ENCODE measurements at places on chromosomes 1 and 21. TPM values are rescaled to one million over a fixed set of nuclear protein-coding genes. Genes with fewer than 3 reads are reported as not detected.

S100A7 gene
- not detected for total RNA-seq

PLPP3 gene
- 0.52 TPM for total RNA-seq

TARDBP gene
- total RNA-seq: 121 TPM

- H3K36me3 ChIP-seq: no peaks in the 10 kb centered on the region
- H3K27me3 ChIP-seq: peaks cover 5% of the 10 kb centered on the region
- DNase-seq: no peak
- H3K27ac ChIP-seq: no peak overlapping the region
- H3K4me1 ChIP-seq: no peaks in the 10 kb centered on the region
- H3K4me3 ChIP-seq: no peak overlapping the region
Observed at GRCh38 chr1:75990686-75991085, 58.5 kb upstream of the ASB17 start.

DNA sequence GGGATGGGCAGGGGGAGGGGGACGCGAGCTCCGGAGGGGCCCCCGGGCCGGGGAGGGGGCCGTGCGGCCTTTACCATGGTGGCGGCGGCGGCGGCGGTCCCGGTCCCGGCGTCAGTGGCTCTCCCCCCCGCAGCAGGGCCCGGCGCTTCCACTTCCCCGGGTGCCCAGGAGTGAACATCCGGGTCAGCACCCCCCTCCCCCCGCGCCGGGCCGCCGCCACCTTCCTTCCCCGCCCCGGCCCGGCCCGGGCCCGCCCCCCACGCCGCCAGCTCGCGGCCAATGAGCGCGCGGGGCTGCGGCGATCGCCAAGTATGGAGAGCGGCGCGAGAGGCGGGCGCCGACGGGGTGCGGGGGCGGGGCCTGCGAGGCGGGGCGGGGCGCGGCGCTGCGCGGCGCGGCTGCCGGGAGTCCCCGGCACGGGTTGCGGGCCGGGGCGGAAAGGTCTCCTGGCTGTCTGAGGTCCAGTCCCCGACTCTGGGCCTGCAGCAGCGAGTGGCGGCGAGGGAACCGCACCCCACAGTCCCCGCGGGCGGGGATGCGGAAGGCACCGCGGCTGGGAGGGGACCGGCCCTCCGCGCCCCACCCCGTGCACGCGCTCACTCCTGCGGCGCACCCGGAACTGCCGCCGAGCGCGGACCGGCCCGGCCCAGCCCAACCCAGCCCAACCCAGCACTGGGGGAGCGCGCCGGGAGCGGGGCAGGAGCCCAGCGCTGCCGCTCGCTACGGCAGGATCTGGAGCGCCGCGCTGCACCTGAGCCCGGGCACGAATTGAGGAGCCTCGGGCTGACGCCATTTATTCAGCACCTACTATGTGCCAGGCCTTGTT is at the start of gene CAPZB:
Gene CAPZB, minus strand, starts transcription at position 178 of the 826 bp plus-strand sequence. Its CDS starts 101 bp downstream, at position 77.
- peaks cover 2% of the 10 kb centered on the region for H3K36me3 ChIP-seq
- no peaks in the 10 kb centered on the region for H3K27me3 ChIP-seq
- H3K4me3 ChIP-seq: peak within 1 kb of the TSS; percentile 97

DNA sequence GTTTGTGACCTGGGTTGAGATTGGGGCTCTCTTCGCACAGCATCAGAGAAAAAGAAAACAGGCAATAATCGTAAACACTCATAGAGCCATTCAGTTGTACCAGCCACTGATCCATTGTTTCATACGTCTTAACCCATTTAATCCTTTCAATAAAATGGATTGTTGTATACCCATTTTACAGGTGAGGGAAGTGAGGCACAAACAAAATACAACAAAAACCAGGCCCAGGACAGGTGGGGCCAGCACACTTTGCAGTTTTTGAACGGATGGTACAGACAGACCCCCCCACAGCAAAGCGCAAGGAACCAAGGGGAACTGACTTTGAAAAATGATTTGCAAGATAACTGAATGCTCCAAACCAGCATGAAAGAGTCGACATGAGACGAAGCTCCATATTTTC is 4.3 kb upstream of the FHAD1 start:
- peaks cover 83% of the 10 kb centered on the region for H3K27me3 ChIP-seq
- DNase-seq: no peak
- no peak overlapping the region for H3K4me3 ChIP-seq
- H3K27ac ChIP-seq: no peak overlapping the region
- peaks cover 7% of the 10 kb centered on the region for H3K36me3 ChIP-seq
- H3K4me1 ChIP-seq: peaks cover 6% of the 10 kb centered on the region

DNA sequence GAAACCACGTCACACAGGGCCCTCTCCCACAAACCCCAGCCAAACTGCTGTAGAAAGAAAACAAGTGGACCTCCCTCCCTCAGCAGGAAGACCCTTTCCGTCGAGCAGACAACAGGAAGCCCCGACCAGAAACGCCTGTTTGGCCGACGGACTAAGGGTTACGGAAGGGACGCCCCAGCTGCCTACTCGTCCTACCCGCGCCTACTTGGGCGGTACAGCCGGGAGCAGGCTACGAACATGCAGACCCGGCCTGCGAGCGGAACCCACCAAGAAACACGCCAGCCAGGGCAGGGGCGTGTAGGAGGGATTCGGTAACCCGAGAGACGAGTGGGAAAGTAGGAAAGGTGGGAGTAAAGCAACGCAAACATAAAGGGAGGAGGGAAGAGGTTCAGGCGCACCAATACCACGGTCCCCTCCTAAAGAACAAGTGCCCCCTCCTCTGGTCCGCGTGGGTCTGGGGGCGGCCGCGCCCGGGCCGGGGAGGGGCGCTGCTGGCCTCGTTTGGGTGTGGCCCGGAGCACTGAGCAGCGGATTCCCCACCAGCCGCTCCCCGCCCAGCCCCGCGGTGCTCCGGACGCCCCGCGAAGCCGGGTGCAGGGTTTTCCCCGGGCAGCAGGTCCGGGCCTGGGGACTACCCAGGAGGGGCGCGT is 450 bp downstream of the S100A10 start:
- H3K4me1 ChIP-seq: peaks cover 47% of the 10 kb centered on the region
- H3K27ac ChIP-seq: peak overlapping the region; percentile 96
- peaks cover 6% of the 10 kb centered on the region for H3K36me3 ChIP-seq
- DNase-seq: no peak

DNA sequence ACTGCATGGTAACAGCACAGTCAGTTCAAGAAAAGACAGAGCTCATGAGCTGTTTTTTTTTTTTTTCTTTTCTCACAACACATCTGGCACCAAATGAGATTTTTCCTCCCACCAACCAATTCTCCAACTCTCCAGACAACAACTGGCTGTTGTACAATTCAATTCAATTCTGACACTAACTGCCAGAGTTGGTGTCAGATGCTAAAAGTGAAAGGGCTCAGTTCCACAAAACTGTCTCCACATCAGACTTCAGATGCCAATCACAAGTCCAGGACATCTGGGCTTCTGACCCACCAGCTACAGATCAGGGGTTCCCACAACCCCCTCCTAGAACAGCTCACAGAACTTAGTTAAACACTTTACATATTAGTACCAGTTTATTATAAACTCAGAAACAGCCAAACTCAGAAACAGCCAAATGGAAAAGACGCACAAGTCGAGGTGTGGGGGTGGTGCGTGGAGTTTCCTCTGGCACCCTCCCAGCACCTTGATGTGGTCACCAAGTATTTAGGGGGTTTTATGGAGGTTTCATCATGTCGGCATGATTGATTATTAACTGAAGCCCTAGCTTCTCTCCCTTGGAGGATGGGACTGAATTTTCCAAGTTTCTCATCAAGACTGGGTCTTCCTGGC is 39.2 kb upstream of the LRRC8D start:
- peak overlapping the region; percentile 45 for H3K4me3 ChIP-seq
- peak; percentile 49 for DNase-seq
- peak overlapping the region; percentile 74 for H3K27ac ChIP-seq
- peaks cover 25% of the 10 kb centered on the region for H3K4me1 ChIP-seq
- H3K27me3 ChIP-seq: no peaks in the 10 kb centered on the region
- H3K36me3 ChIP-seq: no peaks in the 10 kb centered on the region

DNA sequence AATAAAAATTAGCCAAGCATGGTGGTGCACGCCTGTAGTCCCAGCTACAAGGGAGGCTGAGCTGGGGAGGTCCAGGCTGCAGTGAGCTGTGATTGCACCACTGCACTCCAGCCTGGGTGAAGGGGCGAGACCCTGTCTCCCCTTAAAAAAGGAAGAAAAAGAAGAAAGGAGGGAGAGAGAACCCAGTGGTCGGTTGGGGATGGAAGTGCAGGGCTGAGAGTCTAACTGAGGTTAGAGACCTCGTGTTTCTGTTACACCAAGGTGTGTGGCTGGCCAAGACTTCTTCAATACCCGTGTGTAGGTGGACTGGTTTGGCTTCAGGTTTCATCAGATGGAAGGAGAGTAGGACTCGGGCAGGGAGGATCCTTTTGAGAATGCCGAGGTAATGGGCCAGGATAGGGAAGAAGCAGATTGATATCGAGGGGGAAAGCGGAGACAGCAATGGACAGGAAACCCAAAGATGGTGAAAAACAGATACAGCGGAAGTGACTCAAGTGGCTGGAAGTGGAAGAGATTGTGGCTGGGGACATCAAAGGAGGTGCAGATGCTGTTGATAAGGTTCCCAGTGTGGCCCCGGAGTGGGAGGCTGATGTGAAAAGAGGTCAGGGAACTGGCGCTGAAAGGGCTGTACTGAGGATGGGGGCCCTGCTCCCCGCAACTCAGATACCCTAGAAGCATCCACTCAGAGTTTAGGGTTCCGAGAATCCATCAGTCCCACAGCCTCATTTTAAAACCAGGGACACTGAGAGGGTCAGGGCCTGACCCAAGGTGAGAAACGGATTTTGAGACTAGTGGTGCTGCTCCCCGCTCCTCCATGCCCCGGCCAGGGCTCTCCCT is 681 bp upstream of the UBXN10 start:
- no peaks in the 10 kb centered on the region for H3K27me3 ChIP-seq
- peak overlapping the region; percentile 92 for H3K4me3 ChIP-seq
- H3K4me1 ChIP-seq: peaks cover 52% of the 10 kb centered on the region
- peaks cover 4% of the 10 kb centered on the region for H3K36me3 ChIP-seq

DNA sequence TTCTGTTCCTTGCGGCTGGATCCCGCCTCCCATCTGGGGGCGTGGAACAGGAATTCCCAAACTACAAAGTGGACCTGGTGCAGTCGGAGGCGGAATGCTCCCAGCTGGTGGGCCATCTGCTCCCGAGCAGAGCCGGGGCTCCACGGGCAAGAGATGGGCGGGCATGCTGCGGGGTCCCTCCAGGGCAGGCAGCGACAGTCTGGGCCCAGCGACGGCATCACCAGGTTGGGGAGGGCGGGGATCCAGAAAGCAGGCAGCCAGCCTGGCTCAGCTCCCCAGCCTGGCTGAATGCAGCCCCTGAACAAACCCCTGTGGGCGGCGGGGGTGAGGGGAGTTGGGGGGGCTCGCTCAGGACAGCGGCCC is 3.6 kb downstream of the MEGF6 start:
- H3K4me3 ChIP-seq: no peak overlapping the region
- DNase-seq: no peak
- H3K4me1 ChIP-seq: peaks cover 8% of the 10 kb centered on the region
- H3K27me3 ChIP-seq: peaks cover 15% of the 10 kb centered on the region

DNA sequence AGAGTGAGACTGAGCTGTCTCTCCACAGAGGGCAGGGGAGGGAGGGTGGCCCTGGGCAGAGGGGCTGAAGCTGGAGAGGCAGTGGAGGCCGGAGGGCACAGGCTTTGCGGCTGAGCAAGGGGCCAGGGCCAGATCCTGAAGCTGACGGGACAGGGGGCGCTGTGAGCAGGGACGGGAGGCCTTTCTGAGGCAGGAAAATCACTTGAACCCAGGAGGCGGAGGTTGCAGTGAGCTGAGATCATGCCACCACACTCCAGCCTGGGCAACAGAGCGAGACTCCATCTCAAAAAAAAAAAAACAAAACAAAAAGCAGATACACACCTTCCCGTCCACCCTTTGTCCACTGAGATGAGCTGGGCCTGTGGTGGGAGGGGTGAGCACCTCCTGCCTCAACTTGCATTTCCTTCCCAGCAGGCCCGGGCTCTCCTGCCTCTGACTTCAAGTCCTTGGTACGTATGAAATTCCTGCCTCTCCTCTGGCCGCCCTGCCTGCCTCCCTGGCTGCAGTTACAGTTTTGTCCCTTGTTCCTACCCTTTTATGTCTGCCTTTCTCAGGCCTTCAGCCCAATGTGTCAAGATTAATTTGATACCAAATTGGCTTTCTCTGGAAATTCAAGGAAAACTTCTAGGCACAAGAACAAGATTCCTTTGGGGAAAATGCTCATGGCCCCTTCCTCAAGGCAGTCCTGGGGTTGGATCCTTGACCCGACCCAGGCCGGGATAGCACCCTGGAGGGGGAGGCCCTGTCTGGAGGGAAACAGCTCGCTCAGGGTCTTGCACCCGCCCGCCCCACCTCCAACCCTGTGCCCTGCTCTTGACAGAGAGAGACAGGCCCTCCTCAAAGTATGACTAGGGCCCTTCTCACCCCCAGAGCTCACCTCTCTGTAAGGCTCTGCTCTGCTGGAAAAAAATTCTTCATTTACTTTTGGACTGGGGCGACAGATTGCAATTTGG is 11.2 kb upstream of the ADAMTSL4 start:
- no peak for DNase-seq
- H3K4me3 ChIP-seq: no peak overlapping the region
- no peaks in the 10 kb centered on the region for H3K4me1 ChIP-seq
- no peaks in the 10 kb centered on the region for H3K36me3 ChIP-seq

- DNase-seq: no peak
- peaks cover 2% of the 10 kb centered on the region for H3K4me1 ChIP-seq
- H3K36me3 ChIP-seq: no peaks in the 10 kb centered on the region
- H3K4me3 ChIP-seq: no peak overlapping the region
- peaks cover 5% of the 10 kb centered on the region for H3K27me3 ChIP-seq
Observed at GRCh38 chr1:200139661-200140250, 112.2 kb downstream of the NR5A2 start.

DNA sequence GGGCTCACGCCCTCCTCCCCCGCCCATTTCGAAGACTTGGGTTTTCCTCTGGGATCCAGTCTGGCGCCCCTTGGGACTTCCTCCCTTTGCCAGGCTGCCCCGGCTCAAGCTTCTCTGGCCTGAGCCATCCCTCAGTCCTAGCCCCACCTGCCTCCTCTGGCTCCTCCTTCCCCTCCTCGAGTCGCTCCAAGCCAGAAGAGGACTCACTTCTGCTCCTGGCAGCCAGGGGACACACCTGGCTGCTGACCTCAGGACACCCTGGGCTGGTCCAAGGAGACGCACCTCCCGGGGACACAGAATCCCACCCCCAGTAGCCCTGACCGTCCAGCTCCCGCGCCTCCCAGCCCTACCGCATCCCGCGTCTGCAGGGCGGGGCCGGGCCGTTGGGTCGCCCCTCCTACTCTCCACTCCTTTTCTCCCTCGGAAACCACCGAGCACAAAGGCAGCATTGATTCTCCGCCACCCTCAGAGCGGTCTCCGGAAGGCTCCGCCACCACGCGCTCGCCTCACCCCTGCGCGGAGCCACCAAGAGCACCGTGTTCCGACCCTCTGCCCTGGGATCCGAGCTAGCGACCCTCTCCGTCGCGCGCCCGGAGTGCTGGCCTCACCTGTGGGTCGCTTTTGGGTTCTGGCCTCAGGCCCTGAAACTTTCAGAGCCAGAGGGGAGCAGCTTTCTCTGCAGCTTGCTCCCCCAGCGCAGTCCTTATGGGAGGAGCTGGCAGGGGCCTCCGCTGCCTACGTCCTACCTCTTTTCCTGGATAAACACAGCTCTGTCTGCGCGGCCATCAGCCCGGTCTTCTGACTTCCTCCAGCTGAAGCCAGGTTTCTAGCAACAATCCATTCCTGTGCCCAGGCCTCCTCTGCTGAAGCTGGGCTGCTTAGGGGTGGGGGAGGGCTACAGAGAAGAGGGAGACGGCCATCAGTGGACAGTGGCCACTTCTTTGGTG is at the start of gene C2CD4D:
Gene C2CD4D, minus strand, starts transcription at position 364 of the 947 bp plus-strand sequence. CDS start 831 bp downstream, outside the sequence.
- DNase-seq: peak; percentile 74
- peak within 1 kb of the TSS; percentile 91 for H3K4me3 ChIP-seq
- H3K27ac ChIP-seq: peak within 1 kb of the TSS; percentile 97
- no peaks in the 10 kb centered on the region for H3K27me3 ChIP-seq
- H3K36me3 ChIP-seq: peaks cover 3% of the 10 kb centered on the region
- H3K4me1 ChIP-seq: peaks cover 47% of the 10 kb centered on the region
